Activated CD4-positive, CD25-positive, alpha-beta regulatory T cell treated with anti-CD3 and anti-CD28 coated beads, Interleukin-2, amount 50 U/mL, for 16 hours (primary cell): ENCODE measurements at places on chromosomes 1 and 21.

DNA sequence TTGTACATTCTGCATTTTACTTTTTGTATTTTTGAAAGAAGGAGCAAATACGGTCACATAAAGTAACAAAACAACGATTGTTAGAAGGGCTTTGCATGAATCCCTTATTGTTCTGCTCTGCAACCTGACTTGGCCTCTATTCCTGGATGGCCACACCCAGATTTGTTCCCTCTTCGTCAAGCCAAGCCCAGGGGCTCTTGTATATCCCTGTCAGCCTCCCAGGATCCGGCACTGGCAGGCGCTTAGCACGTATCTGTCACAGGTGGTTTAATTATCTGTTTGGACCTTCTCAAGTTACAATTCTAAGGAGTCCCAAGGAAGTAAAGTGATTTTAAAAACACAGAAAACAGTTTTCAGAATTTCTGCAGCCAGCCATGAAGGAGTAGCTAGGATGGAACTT is 28.0 kb downstream of the CRYAA start:
- no peak for DNase-seq

GRCh38 chr1:224759681-224760091 is 143.6 kb downstream of the CNIH3 start:
- no peak for DNase-seq

DNA sequence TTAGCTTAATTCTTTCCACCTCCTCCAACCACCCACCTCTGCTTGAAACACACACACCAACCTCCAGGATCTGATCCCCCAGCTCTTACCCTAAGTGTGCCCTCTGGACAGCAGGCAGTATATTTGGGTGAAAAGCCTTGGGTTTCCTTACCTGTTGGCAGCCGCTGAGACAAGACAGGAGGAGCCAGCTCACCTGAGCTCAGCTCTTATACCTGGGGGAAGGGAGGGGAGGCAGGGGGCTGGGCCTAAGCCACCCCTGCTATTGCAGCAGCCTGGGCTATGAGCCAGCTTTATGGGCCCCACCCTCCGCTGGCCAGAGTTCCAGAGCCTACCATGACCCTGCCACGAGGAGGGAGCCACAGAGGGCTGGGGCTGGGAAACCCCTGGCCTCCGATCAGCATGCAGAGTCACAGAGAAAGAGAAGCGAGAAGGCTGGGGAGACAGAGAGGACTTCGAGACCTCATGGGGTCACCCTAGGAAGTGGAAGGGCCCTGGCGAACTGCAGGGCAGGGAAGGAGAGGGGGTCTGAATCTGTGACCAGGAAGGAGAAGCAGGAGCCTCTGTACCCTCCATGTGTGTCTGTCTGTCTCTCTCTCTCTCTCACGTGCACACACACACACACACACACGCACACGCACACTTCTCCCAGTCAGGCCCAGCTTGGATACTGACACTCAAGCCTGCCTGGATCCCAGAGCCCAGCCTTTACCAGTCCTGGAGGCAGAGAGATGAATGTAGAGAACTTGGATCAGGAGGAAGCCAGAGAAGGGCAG is at the start of gene S100A14:
TSS of gene S100A14 (minus strand) at position 182 of the 773 bp plus-strand sequence. CDS start 467 bp downstream, outside the sequence.
- no peak for DNase-seq

- no peak for DNase-seq
These were observed 633.9 kb upstream of the PTBP2 start for GRCh38 chr1:96087719-96088118.

GRCh38 chr1:10271869-10272268 is 61.5 kb downstream of the KIF1B start:
- DNase-seq, result no peak
